CD4-positive, alpha-beta T cell treated with Interferon alpha-2 for 1 hour (primary cell): ENCODE measurements at places on chromosomes 7 and 10.

GRCh38 chr10:124423813-124424212, 5.1 kb upstream of the OAT start:
- no peak for DNase-seq

DNA sequence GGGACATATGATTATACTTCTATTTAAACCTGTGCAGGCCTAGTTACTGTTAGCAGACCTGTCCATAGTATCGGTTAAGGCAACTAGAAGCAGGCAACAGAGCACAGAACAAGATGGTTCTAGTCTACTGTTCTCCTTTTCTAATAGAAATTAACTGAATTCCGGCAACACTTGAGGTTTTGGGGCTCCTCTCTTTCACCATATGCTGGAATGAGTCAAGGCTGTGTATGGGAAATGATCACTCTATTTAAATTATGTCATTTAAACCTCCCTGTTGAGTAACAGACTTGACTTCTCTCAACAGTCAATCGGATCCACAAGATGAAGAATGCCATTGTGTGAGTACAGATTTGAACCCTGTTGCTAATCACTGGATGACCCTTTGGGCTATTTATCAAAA, 6.2 kb upstream of the OTUD1 start:
- DNase-seq, result peak; percentile 42

DNA sequence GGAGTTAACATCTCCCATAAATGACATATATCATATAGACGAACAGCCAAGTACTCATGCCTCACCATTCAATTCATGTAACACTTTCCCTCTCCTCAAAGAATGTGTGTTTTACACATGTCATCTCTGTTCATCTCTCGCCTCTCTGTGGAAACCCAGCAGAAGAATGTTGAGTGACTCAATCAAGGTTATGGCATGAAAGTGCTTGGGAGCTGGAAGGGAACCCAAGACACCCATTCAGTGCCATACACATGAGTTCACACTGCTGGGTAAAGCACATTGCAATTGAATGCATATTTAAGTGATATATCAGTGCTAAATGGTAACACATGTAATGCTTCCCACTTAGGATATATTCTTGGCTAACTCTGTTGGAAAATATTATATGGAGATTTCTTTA, 322.9 kb downstream of the PTEN start:
- no peak for DNase-seq

- no peak for DNase-seq
Measured at GRCh38 chr7:18753972-18754610, 258.5 kb downstream of the HDAC9 start.

- peak; percentile 72 for DNase-seq
Measured at GRCh38 chr10:89301721-89302445, at the start of gene IFIT2. Gene IFIT2, plus strand, starts transcription at chr10:89302046. Its CDS starts 78 bp downstream, at chr10:89302124.

- no peak for DNase-seq
Measured at GRCh38 chr7:131586259-131586658, 29.8 kb upstream of the PODXL start.

- DNase-seq, result no peak
Measured at GRCh38 chr7:66227808-66228207, 22.7 kb downstream of the TPST1 start.

DNA sequence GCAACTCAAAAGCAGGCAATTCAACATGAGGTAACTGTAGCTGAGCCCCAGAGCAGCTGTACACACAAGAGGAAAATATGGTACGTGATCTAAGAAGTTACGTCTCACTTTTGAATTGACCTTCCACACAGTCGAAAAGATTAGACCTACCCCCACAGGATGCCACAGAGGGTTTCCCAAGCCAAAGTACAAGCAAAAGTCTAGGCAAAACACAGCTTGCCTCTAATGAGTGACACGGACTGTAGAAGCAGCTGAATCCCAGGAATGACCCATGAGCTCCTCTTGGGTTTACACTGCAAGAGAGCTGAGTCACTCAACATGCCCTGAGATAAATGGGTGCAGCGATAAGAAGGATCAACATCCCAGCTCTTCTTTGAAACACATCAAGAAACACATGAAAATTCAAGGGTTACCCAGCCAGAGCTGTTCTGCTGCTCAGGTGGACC, 9.8 kb downstream of the CREB3L2 start:
- no peak for DNase-seq

DNA sequence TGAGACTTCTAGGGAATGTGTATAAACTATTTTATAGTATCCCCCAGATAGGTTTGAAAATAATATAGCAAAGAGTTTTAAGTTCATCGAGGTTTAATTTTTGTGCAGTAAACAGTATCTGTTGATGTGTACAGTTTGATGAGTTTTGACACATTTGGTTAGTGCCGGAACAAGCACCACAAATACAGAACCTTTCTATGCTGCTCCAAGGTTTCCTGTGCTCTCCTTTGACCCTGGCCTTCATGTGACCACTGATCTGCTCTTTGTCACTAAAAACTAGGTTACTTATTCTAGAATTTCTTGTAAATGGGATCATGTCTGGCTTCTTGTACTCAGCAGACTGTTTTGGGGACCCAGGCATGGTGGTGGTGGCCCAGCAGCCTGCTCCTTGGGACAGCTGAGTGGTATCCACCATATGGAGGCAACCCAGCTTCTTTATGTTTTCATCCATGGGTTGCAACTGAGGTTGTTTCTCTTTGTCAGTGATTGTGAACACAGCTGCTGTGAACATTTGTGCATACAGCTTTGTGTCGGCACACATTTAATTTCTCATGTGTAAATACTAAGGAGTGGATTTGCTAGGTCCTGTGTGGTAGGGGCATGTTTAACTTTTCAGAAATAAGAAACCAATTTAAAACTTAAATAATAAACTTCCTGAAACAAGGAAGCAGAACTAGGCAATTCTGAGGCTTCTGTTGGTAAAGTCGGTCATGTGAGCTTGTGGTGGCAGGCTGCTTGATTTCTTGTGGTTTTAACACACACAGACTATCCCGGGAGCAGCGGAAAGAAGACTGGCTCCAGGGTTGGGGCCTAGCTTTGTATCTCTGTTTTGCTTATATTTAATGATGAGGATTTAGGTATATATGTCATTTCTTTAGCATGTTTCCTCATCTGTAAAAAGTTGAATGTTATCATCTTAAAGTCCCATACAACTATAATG, 219.4 kb downstream of the ABCA13 start:
- DNase-seq, result peak; percentile 1

DNA sequence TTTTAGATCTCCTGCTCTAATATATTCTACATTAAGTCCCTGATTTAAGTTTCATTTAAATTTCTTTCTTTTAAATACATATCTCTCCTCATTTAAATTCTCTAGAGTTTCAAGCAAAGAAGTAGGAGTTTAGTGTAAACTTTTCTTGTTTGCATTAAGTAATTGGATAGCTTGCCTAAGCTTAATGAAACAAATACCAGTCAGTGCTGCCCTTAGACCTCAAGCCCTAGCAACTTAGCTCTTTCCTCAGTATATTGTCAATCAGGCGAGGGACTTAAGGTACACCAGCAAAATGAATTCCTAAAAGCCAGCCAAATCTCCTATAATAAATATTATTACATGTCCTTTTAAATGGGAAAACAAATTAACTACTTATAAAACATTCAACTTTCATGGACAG, 101.5 kb downstream of the CHCHD3 start:
- no peak for DNase-seq

GRCh38 chr7:23472556-23472955, 2.3 kb upstream of the IGF2BP3 start:
- no peak for DNase-seq

- DNase-seq, result no peak
Measured at GRCh38 chr10:44771233-44771995, 139.7 kb upstream of the TMEM72 start.

- DNase-seq, result peak; percentile 19
Measured at GRCh38 chr10:5711642-5712041, 27.0 kb downstream of the TASOR2 start.

DNA sequence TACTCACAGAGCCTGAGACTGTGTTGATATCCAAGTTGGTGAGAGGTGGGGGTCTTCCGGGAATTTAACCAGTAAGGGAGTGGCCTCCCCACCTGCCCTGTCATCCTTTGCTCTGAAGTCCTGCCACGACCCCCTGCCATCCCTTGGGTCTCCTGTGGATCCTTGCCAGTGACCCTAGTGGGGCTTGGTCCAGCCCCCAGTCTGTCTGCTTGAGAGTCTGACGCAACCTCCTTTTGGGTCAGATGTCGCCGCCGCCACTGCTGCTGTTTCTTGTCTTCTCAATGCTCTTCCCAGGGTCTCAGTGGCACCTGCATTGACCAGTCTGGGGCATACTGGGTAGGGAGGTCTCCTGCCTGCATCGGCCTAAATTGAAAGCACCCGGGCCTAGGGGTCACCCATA, 28.8 kb downstream of the PAX2 start:
- DNase-seq, result no peak

DNA sequence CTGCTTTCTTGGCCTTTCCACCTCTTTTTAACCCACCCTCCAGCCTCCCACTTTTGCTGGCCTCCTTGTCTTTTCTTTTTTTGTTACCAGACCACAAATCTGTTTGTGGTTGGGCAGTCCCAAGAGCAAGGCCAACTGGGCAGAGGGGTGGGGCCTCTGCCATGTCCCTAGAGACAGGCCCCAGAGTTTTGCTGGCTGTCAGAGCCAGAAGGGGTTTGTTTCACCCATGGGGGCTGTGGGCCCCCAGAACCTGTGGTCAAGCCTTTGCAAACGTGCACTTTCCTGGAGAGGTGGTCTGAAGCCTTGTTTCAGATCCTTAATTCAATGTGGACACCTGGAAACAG, 10.3 kb downstream of the ZMIZ1 start:
- DNase-seq, result no peak

DNA sequence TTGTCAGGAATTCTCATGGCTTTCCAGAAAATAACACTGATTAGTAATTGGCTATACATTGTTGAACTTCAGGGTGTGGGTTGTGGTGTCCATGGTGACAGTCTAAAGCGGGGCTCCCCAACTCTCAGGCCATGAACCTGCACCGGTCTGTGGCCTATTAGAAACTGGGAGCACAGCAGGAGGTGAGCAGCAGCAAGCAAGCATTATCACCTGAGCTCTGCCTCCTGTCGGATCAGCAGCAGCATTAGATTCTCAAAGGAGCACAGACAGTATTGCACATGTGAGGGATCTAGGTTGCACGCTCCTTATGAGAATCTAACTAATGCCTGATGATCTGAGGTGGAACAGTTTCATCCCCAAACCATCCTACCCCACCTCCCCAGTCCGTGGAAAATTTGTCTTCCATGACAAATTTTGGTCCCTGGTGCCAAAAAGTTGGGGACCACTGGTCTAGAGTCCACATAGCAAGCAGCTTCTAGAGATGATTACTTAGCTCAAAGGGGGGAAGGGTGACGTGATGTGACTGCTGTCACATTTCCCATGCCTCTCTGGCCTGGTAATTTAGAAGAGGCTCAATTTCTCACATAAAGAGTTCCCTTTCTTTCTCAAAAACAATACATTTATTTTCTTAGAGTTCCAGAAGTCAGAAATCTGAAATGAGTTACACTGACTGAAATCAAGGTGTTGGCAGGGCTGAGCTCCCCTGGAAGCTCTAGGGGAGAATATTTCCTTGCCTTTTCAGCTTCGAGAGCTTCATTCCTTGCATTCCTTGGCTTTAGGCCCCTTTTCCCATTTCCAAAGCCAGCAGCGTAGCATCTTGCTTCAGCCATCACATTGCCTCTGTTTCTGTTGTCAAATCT, 17.6 kb upstream of the FAM221A start:
- no peak for DNase-seq

GRCh38 chr7:137682596-137682995, 164.2 kb downstream of the DGKI start:
- no peak for DNase-seq

DNA sequence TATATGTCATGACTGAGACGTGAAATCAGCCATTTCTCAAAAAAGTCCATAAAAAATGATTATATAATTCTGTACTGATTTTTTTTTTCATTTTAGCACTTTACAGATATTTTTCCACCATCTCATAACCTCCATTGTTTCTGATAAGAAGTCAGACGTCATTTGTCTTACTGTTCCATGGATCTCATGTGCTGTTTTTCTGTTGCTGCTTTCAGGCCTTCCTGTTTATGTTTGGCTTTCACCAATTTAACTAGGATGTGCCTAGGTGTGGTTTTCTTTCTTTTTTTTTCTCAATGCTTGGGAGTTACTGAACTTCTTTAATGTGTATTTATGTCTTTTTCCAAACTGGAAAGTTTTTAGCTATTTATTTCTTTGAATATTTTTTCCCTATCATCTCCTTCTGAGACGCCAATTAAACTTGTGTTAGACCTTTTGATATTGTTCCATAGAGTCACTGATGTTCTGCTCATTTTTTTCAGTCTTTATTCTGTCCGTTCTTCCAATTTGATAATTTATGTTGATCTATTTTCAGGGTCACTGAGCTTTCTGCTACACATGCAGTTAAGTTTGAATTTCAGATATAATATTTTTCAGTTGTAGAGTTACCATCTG, 43.3 kb downstream of the TAF3 start:
- no peak for DNase-seq

DNA sequence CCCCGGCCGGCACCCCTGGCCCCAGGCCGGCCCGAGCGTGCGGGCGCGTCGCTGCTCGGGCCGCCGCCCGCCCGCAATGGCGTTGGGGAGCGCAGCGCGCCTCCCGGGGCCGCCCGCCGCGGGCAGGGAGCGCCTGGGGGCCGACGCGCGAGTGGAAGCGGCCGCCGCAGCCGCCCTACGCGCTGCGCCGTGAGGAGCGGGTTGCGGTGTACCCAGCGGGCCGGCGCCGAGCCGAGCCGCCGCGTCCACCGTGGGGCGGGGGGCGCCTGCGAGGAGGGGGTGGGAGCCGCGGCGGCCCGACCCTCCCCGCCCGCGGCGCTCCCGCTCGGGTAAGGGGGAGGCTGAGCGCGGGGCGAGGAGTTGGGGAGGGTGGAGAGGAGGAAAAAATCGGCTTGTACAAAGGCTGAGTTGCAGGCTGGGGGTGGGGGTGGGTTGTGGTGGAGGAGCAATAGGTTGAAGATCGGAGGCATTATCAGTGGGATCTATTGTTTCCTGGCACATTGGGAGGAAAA, 473 bp downstream of the PPP1R9A start:
- no peak for DNase-seq

- DNase-seq, result peak; percentile 78
Measured at GRCh38 chr7:99365318-99366141, 9.0 kb upstream of the ARPC1B start.

DNA sequence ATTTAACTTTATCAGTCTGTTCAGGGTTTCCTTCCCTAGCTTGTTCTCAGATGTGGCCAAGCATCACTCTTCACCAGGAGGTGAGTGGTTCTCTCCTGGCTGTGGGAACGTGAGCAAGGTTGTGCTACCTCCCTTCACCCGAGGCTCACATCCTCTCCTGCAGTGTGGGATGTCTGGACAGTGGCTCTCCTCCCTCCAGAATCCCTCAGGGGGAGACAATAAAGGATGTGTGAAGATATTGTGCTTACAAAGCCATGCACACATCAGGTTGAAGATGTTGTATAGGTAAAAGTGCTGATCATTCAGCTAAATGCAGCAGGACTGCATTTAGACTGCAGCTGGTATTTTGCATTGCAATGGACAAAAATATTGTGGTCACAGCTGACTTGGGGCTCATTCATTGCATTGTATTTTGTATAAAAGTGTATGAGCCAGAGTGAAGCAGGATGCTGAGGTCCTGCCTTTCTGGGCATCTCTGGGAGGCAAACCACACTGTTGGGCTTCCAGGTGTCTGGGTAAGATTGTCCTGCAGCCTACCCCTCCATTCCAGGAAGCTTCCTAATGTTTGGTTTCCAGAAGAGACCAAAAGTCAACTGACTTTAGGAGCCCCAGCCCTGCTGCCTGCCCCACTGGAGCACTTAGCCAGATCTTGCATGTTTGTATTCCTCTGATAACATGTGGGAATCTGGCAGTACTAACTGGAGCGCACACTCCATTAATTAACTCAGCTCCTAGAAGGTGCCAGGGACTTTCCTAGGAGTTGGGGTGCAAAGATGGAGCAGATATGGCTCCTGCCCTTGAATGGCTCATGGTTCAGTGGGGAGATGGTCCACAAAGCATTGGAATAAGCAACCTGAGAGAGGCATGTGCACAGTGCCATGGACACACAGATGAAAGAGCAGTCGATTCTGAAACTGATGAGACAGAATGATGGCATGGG, 292.5 kb upstream of the ZNF32 start:
- DNase-seq, result no peak
